ENCODE measurements at places on chromosomes 16 and 17. TPM values are rescaled to one million over a fixed set of nuclear protein-coding genes. Genes with fewer than 3 reads are reported as not detected.

Gene RAMP2
- 26.2 TPM for total RNA-seq

Gene TMEM100
- total RNA-seq: 10.3 TPM

Gene SPECC1
- total RNA-seq: 33.1 TPM

Gene MAPT
- 41.3 TPM for total RNA-seq

Gene EME1
- 4.3 TPM for total RNA-seq

Gene SOST
- total RNA-seq: 0.22 TPM

Gene KRTAP4-4
- total RNA-seq: not detected

Gene GPRC5B
- 57.1 TPM for total RNA-seq

Gene ZNF423
- 35.2 TPM for total RNA-seq

Gene CLN3
- 17.1 TPM for total RNA-seq

Gene TMEM235
- 1.8 TPM for total RNA-seq

Gene FOXJ1
- 1.6 TPM for total RNA-seq

Gene PLEKHH3
- 20.6 TPM for total RNA-seq

Gene KRTAP9-7
- not detected for total RNA-seq

Gene TAC4
- total RNA-seq: not detected

Gene CES5A
- not detected for total RNA-seq

Gene UTP18
- total RNA-seq: 48.5 TPM

Gene AANAT
- total RNA-seq: 18.0 TPM

Data from camera-type eye (tissue), 1 donor.